ENCODE measurements at places on chromosomes 6 and 20.

GRCh38 chr6:144007478-144008119, 460 bp downstream of the PLAGL1 start:
- DNase-seq: peak; percentile 7

GRCh38 chr6:79193971-79194370, 40.5 kb downstream of the HMGN3 start:
- no peak for DNase-seq

GRCh38 chr6:144162977-144163376, 12.7 kb downstream of the STX11 start:
- DNase-seq: no peak

DNA sequence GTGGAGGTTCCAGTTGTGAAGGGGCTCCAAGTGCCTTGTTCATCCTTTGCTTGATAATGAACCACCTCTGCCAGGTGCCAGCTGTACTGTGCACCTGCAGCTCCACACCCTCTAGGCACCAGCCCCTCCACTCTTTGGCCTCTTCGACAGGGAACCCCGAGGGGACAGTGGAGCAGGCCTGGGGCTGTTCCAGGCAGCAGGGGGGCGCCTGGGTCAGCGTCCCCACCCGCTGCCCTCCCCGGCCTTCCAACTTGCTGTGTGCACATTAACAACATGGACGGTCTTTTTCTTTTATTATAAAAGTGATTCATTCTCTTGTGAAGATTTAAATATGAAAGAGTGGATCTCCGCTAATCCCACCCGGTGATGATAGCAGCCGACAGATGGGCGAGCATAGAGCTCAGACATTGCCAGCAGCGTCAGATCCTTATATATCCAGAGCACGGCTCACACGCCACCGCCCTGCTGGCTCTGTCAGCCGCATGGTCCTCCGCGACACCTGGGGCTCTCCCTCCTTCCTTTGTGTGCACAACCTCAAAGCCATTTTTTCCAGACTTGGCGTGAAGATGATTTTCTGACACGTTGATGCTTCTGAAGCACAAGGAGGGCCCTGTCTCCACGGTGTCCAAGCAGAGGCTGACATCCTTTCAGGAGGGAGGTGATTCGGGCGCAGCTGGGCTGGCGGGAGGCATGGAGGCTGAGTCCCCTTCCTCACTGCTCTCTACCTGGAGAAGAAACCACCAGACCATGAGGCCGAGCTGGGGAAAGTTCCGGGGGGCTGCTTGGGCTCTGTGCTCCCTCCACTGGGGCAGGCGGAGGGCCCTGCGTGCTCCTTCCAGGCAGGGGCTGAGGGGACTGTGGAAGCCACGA, 22.2 kb upstream of the MRGBP start:
- DNase-seq: no peak

DNA sequence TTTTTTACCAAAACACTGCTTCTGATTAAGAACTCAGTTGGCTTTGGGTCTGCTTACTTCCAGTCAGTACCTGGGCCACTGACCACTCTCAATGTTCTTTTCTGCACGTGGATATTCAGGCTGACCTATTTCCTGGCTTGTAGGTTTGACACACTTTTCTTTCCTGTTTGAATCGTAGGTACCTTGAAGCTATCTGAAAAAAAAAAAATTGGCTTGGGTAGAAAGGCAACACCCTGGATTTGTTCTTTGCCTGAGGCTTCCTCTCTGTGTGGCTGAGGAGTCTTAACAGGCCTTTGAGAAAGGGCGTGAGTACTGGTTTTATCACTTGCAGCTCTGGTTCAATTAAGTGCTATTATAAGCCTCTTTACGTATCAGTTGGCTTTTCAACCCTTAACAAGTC, 60.6 kb upstream of the IL20RA start:
- peak; percentile 2 for DNase-seq

- DNase-seq: no peak
Observed at GRCh38 chr6:158708239-158708638, 58.4 kb downstream of the SYTL3 start.

DNA sequence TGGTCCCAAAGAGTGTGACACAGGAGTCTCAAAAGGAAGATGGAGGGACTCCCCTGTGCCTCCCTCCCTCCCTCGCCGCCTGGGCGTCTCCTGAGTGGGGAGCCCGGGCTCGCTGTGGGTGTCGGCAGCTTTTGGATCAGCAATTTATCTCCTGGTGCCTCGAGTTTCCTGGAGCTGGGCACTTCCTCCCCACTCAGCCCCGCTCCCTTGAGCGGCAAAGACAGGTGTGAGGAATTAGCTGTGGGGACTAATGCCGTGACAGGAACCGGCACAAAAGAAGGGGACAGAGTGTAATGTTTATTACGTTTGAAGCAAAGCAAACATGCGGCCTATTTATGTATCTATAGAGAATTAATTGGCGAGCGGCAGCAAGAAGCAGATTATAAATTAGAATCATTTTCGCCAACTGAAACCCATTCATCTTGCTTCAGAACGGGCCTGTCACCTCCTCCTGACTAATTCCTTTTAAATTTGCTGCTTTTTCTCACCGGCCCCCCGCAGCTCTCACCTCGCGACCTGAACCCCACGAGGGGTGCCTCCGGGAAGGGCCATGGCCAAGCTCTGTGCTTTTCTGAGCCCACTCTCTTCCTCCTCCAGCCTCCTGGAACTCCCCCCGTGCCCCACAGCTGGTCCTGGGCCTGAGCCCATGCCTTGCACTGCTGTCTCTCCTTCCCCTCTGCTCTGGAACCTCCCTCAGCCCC, 8.8 kb upstream of the CDH22 start:
- no peak for DNase-seq

DNA sequence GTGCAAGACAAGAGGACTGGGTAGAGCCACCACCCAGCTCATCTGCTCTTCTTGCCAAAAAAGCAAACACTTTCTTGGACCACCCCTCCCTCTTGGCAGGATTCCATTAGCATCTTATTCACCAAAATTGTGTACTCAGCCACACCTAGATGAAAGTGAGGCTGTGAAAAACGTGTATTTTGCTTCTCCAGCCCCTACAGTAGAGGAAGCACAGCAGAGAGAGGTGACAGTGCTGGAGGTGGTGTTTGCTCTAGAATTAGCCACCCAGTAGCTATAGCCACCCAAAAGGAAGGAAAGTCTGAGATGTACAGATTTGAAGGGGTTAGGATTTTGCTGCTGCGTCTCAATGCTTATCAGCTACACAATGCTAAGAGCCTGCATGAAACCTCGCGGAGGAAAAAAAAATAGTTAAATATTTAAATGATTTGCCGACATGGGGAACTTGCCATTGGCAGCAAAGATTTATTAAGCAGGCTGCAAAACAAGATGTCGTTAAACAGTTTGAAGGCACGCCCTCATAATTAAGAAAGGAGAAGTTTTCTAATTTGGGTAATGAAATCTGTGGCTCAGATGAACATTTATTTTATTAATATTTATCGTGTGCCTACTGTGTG, 287.3 kb downstream of the ZNF217 start:
- DNase-seq: no peak

GRCh38 chr20:48801197-48801596, 26.6 kb downstream of the PREX1 start:
- no peak for DNase-seq

DNA sequence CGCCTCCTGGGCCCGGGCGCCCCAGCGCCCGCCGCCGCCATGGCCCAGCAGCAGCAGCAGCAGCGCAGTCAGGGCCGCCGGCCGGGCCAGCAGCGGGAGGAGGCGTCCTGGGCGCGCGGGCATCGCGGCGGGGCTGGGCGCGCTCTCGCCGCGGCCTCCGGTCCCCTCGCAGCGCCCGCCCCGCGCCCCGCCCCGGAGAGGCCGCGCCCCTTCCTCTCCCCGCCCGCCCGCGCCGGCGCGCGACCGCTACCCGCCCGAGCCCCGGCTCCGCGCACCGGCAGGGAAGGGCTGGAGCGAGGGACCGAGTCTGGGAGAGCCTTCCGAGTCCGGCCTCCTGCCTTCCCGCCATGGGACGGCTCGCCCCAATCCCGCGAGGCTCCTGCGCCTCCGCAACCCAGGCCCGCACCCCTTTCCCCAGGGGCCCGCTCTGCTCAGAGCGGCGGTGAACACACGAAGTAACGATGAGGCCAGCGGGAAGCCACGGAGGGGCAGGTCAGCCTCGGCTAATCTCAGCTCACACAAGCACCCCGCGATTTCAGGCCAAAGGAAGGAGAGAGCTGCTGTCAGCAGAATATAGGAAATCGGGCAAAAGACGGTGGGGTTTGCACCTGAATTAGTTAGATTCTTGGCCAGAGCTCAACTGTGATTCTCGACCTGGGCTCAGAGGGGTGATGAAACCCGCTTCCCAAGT, at the start of gene TXNDC5:
TSS of gene TXNDC5 (minus strand) at position 135 of the 691 bp plus-strand sequence. CDS start at position 123, 12 bp downstream.
- DNase-seq: peak; percentile 53

DNA sequence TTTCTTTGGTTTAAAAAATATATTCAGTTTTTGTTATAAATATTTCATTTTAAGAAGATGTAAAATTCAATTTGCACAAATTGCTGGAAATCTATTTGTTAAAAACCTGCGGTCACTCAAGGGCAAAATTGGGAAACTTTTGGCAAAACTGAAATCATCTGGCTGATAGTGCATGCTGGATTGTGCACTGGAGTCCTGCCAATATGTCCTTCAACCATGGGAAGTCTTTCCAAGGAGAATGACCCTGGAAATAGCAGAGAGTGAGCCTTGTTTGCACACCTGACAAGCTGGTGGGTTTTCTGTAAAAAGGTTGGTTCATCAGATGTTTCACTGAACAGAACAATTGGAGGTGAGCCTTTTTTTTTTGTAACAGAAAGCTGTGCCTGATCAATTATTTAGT, 413.5 kb downstream of the BTBD3 start:
- DNase-seq: no peak

GRCh38 chr6:32222333-32223230, 1.3 kb downstream of the NOTCH4 start:
- DNase-seq: no peak

- no peak for DNase-seq
Observed at GRCh38 chr6:74912234-74912633, 293.6 kb downstream of the COL12A1 start.

- no peak for DNase-seq
Observed at GRCh38 chr6:5516036-5516435, 254.7 kb downstream of the FARS2 start.

- no peak for DNase-seq
Observed at GRCh38 chr20:35627121-35627520, 11.5 kb downstream of the SPAG4 start.

DNA sequence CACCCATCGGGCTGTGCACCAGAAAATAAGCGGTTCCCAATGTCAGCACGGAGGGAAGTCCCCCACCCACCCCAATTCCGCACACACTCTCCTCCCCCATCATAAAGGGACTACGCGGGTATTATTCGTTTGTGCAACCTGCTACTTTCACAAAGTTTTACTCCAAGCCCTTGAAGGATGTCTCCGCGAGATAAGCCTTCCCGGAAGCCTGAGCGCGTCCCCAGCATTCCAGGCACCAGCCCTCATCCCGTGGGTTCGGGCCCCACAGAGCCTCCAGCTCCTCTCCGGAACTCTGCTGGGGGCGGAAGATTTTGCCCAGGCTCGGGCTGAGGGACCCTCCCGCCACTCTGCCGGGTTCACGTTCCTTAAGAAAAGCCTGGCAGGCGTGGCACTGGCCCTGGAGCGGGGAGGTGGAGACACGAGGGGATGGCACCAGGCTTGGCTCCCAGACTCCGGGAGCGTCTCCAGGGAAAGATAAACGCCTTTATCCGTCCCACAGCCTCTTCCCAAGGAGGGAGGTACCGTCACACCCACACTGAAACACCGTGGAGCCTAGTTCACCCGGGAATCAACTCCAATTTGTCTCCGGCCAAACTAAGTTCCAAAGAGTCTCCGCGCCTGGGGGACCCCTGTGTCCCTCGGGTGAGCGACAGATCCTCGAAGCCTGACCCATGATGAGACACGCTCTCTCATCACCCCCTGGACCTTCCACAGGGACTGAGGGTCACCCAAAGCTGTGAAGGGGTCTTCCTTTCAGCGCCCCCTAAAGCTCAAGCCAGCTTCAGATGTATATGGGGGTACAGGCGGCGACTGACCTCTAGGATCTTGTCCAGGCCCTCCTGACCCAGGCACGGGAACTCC, 934 bp downstream of the KCNK5 start:
- no peak for DNase-seq

DNA sequence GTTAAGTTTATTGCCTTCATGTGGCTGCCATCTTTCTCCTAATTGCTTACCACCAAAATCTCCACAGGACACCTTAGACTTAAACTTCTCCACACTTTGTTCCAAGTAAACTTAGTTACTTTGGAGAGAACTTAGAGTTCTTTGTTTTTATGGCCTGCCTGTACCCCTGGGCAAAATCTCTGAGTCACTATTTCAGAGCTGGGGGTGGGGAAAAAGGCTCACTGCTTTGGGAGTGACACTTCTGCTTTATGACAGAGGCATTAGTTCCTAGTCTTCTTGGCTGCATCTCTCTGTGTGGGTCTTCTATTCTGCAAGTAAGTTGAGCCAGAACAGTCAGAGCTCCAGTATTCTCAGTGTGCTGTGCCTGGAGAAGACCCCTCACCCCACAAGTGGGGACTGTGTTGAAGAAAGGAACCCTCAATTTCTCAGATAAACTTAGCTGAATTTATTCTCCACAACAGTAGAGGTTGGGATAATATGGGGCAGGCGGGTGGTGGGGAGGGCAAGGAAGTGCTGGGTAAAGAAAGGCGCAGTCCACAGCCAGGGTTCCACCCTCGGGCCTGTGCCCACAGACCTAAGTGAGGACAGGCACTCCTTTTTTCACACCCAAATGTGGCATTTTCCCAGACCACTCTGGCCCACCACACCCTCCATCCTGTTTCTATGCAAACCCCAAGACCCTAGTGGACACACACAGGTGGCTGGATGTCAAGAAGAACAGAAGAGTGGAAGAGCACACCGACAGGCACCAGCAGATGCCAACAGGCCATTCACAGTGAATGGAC, 636.6 kb upstream of the MAN1A1 start:
- no peak for DNase-seq

GRCh38 chr6:28589234-28589956, 63.7 kb downstream of the GPX5 start:
- DNase-seq: peak; percentile 96

DNA sequence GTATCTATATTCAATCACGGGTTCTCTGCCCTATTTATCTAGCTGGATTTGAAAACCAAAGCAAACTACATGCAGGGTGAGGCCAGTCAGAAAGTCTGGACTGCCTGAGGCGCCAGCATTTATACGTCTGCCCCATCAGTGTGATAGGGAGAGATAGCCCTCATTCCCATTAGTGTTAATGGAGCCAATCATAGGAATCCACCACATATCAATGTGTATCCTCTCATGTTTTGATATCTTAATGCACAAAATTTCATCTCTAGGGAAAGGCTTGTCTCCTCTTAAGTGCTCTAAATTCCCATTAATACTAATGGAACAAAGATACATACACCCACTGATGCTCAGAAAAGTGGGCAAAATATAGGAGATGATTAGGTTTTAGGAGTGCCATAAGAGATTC, 376.2 kb downstream of the BTBD3 start:
- no peak for DNase-seq

DNA sequence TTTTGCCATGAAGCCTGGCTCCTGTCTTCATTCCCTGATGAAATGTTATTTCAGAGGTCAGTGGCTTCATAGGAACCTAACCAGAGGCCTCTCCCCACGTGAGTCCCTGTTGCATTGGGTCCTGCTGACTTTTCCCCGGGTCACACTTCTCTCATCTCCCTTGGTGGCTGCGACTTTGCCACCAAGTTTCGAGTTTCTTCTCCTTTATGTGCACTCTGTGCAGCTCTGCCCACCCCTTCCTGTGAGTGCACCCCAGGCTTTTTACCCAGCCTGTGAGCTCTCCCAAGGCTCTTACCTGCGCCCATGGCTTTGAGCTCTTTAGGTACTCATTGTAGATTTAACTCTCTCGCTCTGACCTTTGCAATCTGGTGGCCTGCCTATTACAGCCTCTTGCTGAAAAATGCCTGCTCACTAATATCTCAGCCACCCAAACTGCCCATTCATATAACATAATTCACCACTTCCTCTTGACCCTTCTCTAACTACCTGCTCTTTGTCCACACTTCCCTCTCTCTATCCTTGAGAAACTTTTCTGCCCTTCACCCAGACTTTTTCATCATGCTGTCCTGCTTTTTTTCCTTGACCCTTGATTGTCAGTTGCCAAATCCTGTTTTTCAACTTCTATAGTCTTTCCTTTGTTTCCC, 105.9 kb downstream of the SASH1 start:
- DNase-seq: no peak
